ENCODE measurements at places on chromosomes 13 and 19.

GRCh38 chr13:41365631-41366030 is 54.6 kb downstream of the NAA16 start:
- no peak for DNase-seq

GRCh38 chr19:3186160-3186688 is 494 bp downstream of the NCLN start:
- no peak for DNase-seq

DNA sequence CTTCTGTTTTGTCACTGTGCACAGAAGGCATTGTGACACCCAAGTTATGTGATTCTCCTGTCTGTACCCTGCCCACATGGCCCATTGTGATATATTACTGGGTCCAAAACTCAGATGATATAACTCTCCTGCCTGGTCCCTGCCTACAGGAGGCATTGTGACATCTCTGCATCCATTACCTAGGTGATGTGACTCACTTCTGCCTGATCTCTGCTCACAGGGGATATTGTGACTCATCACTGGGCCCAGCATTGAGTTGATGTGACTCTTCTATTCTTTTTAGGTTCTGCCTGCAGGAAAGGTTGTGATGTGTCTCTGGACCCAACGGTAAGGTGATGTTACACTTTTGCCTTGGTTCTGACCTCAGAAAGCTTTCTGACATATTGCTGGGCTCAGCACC is 67.9 kb upstream of the ZNF724 start:
- no peak for DNase-seq

GRCh38 chr19:31275068-31275334 is 74.2 kb downstream of the TSHZ3 start:
- DNase-seq: peak; percentile 51

DNA sequence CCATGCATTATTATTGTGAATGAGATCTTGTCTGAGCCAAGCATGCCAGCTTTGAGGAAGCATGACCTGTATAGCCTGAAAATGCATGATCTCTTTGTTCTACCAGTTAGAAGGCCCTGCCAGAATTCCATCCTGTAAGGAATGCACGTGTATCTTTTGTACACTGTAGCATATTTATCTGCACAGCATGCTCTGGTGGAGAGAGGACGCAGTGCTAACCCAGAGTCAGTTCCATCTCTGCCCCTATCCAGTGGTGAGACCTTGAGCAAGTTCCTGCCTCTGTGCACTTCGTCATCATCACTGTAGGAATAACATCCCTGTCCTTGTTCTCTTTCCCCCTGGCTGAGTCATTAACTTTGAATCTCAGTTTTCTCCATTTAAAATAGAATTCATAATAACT is 233.8 kb downstream of the SLC7A1 start:
- no peak for DNase-seq

- DNase-seq: peak; percentile 28
Observed at GRCh38 chr19:49210108-49210900, 52.7 kb downstream of the TRPM4 start.

DNA sequence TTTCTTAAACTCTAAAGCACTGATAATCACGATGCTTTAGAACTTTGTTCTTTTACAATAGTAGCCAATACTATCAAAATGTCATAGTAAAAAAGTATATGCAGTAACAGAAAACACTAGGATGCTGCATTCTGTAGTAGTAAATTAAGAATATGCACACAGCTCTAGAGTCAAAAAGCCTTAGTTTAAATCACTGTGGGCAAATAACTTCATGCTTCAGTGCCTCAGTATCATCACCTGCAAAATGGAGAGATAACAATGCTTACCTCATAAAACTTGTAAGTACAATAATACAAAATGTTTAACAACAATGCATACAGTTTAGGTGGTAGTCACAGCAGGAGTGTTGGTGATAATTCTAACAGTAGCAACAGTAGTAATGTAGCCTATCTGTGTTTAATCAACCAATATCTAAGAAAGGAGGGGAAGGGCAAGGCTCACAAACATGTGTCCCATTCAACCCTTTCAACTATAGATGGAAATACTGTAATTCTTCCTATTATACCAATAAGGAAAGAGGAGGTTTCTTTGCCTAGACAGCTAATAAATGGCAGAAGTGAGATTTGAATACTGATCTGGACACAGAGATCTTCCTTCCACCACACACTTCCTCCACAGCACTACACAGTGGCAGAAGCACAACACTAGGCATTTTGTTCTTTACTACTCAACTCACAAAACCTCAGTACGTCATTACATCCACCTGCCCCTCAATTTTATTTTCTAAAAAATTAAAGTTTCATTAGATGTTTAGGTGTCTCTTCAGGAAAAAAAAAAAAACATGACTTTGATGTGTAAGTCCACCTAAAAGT is 4.6 kb downstream of the RBM26 start:
- DNase-seq: peak; percentile 46

DNA sequence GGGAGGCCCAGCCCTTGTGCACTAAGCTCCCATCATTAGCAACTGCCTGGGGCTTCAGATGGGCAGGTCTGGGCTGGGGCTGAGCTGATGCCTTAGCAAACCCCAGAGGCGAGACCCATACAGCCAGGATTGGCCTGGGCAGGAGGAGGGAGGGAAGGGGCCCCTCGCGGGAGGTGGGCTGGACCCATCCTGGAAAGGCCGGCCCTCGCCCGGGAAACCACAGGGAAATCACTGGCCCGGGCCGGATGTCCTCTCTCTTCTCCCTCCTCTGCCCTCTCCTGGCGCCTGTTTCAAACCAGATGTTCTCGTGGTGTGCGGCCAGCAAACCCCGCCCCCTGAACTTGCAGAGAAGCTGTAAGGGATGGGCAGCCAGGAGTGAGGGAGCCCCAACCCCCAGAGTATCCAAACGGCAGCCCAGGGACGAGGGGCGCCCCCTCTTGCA is 43.1 kb downstream of the TMEM255B start:
- no peak for DNase-seq

DNA sequence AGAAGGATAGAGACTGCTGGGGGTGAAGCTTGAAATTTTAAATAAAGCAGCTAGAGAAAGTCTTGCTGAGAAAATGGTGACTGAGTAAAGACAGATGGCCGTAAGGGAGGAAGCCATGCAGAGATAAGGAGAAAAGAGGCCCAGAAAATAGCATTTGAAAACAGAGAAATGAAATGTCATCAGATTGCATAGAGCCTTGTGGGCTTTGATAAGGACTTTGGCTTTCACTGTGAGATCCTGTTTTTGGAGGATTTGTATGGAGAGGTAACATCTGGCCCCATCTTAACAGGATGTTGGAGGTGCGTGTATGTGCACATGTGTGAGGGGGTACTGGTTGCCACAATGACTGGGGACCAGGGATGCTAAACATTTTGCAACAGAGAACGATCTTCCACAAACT is 19.5 kb upstream of the ATP8A2 start:
- DNase-seq: no peak

DNA sequence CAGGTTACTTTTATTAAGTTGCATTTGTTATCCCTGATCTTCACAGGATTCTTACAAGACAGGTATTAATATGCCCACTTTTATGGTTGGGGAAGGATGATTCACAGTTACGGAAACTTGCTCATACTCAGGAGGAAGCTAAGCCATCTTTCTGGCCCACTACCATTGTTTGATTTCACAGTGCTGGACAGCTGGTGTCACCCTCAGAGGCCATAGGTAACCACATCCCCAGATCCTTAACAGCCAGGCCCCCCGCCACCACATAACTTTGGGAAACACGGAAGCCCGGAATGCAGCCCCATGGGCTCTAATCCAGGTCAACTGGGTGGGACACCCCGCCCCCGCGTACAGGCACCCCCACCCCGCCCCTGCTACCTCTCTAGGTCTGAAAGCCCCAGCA is 119.7 kb downstream of the IRS2 start:
- DNase-seq: no peak

DNA sequence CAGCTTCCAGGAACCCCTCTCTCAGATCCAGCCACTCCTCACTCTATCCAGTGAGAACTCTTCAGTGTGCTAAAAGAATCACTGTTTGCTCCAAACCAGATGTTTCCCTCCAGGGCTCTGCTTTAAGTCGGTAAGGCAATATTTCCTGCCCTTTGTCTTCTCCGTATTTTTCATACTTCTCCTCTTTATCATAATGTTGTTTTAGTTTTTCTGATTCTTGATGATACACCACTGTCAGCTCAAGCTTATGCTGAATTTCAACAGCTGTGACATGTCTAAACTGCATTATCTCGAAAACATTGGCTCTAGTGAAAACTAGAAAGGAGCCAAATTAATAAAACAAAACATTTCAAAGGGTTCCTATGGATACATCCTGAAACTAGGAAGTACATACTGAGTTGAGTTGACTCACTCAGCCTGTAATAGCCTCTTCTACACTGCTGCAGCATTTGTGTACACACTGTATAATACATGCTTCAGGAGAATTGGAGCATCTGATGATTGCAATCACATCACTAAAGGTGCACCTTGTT is 39.8 kb downstream of the GPR180 start:
- no peak for DNase-seq

GRCh38 chr13:41696163-41697003 is 239.0 kb downstream of the RGCC start:
- DNase-seq: no peak

- DNase-seq: no peak
Observed at GRCh38 chr19:57537953-57538547, 10.9 kb downstream of the ZNF549 start.

GRCh38 chr13:103618151-103618550 is 551.9 kb upstream of the SLC10A2 start:
- no peak for DNase-seq

DNA sequence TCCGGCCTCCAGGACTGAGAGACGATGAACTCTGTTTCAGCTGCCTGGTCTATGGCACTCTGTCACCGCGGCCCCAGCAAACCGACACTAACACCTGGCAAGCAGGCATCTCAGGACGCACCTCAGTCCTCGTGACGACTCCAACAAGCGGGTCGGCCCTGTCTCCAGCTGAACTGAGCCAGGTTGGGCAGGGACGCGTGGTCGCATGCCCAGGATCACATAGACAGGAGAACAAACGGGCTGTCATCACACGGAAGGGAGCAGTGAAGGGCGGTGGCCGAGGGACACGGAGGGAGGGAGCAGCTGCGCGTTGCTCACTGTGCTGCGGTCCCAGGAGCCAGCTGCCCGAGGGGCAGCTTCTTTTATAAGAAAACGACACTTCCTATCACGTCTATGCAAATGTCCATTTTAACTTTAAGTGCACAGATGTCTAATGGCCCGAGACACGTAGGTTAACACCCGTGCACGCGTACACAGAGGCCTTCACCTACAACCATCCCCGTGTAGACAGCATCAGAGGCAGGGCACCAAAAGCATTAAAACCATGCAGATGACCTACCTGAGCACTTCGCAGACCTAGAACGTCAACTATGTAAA is 8.9 kb downstream of the SGTA start:
- DNase-seq: no peak

DNA sequence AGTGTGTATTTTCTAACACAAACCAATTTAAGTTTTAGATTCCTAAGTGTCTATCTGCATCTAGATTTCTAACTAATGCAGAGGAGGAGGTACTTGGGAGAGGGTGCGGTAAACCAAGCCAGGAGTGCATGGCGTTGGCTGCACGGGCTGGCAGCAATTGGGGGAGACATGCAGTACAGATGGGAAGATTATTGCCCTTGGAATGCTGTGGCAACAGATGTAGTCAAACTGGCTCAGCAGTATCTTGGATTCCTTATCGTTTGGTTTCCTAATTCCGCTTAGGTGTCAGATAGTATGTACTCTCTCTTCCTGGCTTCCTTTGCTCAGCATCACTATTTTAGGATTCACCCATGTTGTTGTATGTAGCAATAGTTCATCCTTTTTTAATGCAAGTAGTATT is 29.4 kb upstream of the STK24 start:
- DNase-seq: no peak

- DNase-seq: no peak
Observed at GRCh38 chr19:18487576-18488402, 34.1 kb downstream of the ELL start.

- no peak for DNase-seq
Observed at GRCh38 chr19:31000913-31001312, 348.3 kb downstream of the TSHZ3 start.

DNA sequence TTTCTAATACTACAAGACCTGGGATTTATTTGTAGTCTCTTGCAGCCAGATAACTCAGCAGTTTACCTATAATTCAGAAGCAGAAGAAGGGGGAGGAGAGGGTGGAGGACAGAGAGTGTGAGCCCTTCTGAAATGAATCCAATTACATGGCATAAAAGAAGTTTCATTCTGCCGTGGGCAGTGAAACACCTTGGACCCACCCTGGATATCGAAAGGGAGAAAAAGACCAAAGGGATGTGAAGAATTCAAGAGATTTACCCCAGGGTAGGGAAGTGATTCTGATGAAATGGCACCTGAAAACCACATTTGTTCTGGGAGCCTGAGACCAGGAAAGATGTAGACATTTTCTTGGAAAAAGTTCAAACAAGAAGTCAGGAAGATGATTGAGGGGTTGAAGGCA is 140.9 kb downstream of the NDFIP2 start:
- no peak for DNase-seq

DNA sequence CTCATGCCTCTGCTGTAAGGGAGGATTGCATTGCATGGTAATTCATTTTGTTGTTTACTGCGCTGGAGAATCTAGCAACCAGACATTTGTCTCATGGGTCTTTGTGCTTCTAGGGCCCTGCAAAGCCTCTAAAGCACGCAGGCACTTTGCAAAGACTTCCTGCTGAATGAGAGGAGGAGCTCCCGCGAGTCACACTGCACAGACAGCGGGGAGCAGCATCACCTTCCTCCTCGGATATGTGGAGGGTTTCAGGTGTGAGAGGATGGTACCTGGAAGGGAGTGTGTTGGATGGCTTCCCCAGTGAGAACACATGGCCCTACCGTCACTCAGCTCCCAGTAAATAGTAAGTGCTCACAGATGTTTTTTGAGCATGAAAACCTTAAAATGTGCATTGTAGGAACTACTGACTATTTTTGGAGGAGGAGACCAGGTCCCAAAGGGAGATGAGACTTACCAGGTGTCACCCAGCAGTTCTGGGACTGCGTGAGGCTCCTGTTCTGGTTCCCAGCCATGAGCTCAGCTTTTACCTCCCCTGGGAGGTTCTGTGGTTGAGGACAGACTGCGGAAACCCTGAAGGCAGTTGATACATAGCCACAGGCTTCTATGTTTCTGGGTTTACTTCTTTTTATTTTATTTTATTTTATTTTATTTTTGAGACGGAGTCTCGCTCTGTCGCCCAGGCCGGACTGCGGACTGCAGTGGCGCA is 278.0 kb downstream of the FGF9 start:
- no peak for DNase-seq

Data from suppressor macrophage (primary cell).